Central memory CD8-positive, alpha-beta T cell (primary cell): ENCODE measurements at places on chromosomes 11 and 22.

GRCh38 chr22:17817079-17817478 lies 42.8 kb upstream of the BID start:
- no peak for DNase-seq

DNA sequence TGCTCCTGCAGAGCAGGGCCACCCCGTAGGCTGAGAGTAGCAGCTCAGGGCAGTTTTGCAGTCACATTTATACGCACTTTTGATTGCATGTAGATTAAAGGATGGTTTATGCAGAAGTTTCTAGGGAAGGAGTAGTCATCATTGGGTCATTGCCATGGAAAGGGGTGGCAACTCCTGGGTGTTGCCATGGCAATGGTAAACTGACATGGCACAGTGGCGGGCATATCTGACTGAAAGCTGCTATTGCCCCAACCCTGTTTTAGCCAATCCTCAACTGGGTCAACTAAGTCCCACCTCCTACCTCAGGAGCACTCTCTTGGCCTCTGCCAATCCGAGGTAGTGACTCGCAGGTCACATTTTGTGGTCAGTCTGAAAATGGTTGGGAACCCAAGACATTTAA lies 2.4 kb upstream of the ARSA start:
- no peak for DNase-seq

DNA sequence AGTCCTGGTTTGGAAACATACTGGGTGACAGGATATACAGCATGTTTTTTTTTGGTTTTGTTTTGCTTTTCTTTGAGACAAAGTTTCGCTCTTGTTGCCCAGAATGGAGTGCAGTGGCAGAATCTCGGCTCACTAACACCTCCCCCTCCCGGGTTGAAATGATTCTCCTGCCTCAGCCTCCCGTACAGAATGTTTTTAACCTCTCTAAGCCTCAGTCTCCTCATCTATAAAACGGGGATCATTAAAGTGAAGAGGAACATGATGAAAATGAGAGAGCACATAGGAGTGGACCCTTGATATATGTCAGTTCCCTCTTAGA lies 28.1 kb upstream of the SCARF2 start:
- DNase-seq = no peak

- DNase-seq = no peak
Measured at GRCh38 chr11:117145393-117145761, 1.3 kb downstream of the PAFAH1B2 start.

- DNase-seq = no peak
Measured at GRCh38 chr11:60838132-60838531, 3.8 kb upstream of the CCDC86 start.

GRCh38 chr11:100734743-100735527 lies 47.8 kb downstream of the ARHGAP42 start:
- no peak for DNase-seq

- no peak for DNase-seq
Measured at GRCh38 chr11:76321340-76321739, 59.6 kb downstream of the THAP12 start.

GRCh38 chr22:36442506-36443197 lies 38.8 kb downstream of the TXN2 start:
- DNase-seq = no peak

- no peak for DNase-seq
Measured at GRCh38 chr11:128261011-128261421, 326.3 kb downstream of the ETS1 start.
